ENCODE measurements at places on chromosomes 7 and 10. TPM values are rescaled to one million over a fixed set of nuclear protein-coding genes. Genes with fewer than 3 reads are reported as not detected.

The SFMBT2 gene
- 14.6 TPM for total RNA-seq

The ADAM12 gene
- total RNA-seq: 5.8 TPM

The GCK gene
- total RNA-seq: 1.9 TPM

The FAM25G gene
- total RNA-seq: not detected

The NANOS1 gene
- 3.5 TPM for total RNA-seq

The OGDHL gene
- not detected for total RNA-seq

Measured in sciatic nerve (tissue), 2 donors.